Karpas-422 (cell line): ENCODE measurements at places on chromosomes 5 and 9. TPM values are rescaled to one million over a fixed set of nuclear protein-coding genes. Genes with fewer than 3 reads are reported as not detected.

The SH3TC2 gene
- total RNA-seq, result not detected in 2 replicates

The HSD17B4 gene
- total RNA-seq, result 57.6 and 127 TPM in 2 replicates

The SLC6A18 gene
- total RNA-seq, result not detected in 2 replicates

The GHR gene
- not detected in 2 replicates for total RNA-seq

The GCNT1 gene
- 10.8 and 13.1 TPM in 2 replicates for total RNA-seq

The RPP25L gene
- total RNA-seq, result 40.3 and 62.0 TPM in 2 replicates

The SELENOP gene
- total RNA-seq, result not detected in 2 replicates

The TTF1 gene
- total RNA-seq, result 7.0 and 10.2 TPM in 2 replicates

The ZNG1A gene
- 51.5 and 71.0 TPM in 2 replicates for total RNA-seq

The COL15A1 gene
- total RNA-seq, result 0.40 and 0.93 TPM in 2 replicates

The ANKRD18B gene
- total RNA-seq, result not detected in 2 replicates

- no peaks in the 10 kb centered on the region for H3K27me3 ChIP-seq
- H3K27ac ChIP-seq, result no peak overlapping the region
- no peak overlapping the region for H3K4me3 ChIP-seq
- no peaks in the 10 kb centered on the region for H3K4me1 ChIP-seq
- DNase-seq, result no peak
- no peaks in the 10 kb centered on the region for H3K36me3 ChIP-seq
Measured at GRCh38 chr5:142390334-142390733, 65.5 kb upstream of the SPRY4 start.

- DNase-seq, result no peak
- peaks cover 7% of the 10 kb centered on the region; the same call in 1 of the 2 replicates for H3K27me3 ChIP-seq
- H3K27ac ChIP-seq, result no peak overlapping the region
Measured at GRCh38 chr5:138752341-138752950, 779 bp upstream of the CTNNA1 start.

GRCh38 chr9:127761491-127761956 is 16.9 kb downstream of the SH2D3C start:
- no peak for DNase-seq
- no peak overlapping the region for H3K4me3 ChIP-seq
- H3K36me3 ChIP-seq, result no peaks in the 10 kb centered on the region
- no peaks in the 10 kb centered on the region for H3K27me3 ChIP-seq

DNA sequence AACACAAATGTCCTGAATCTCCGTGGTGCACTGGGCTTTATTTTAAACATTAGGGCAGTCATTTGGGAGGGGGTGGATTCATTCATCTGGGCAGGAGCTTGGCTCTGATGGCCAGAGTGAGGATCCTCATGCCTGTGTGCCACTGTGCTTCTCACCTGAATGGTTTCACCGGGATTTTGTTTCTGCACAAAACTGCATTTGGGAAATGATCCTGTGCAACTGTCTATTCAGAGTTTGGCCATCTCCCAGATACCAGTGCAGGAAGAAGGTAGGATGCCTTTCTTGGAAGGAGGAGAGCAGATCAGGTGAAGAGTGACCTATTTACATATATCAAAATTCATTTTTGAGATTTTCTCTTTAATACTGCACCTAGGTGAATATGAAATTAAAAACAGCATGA is 514.4 kb upstream of the SEMA6A start:
- H3K36me3 ChIP-seq, result no peaks in the 10 kb centered on the region
- H3K4me3 ChIP-seq, result no peak overlapping the region
- no peaks in the 10 kb centered on the region for H3K4me1 ChIP-seq
- no peaks in the 10 kb centered on the region for H3K27me3 ChIP-seq
- H3K27ac ChIP-seq, result no peak overlapping the region

GRCh38 chr5:176754376-176754973 is 55.9 kb upstream of the UNC5A start:
- H3K4me3 ChIP-seq, result no peak overlapping the region
- H3K27me3 ChIP-seq, result no peaks in the 10 kb centered on the region
- H3K4me1 ChIP-seq, result no peaks in the 10 kb centered on the region
- H3K36me3 ChIP-seq, result no peaks in the 10 kb centered on the region
- DNase-seq, result no peak

- no peaks in the 10 kb centered on the region for H3K27me3 ChIP-seq
- H3K4me3 ChIP-seq, result no peak overlapping the region
- no peaks in the 10 kb centered on the region for H3K4me1 ChIP-seq
- H3K27ac ChIP-seq, result no peak overlapping the region
Measured at GRCh38 chr9:22216730-22217172, 207.6 kb upstream of the CDKN2B start.

DNA sequence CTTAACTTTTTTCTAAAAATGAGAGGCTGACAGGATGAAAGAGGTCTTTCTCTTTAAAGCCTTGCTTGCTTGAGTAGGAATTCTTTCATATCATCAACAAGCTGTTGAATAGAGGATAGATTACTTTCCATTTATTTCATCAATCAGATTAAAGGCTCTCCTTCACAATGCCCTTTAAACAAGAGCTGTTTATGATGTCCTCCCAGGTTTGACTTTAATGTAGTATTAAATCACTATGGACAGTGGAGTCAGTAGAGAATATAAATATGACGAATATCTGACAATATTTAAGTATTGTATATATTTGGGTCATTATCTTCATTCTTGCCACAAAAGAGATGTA is 282.0 kb downstream of the ISL1 start:
- no peaks in the 10 kb centered on the region for H3K36me3 ChIP-seq
- no peak overlapping the region for H3K4me3 ChIP-seq
- H3K27me3 ChIP-seq, result no peaks in the 10 kb centered on the region
- H3K4me1 ChIP-seq, result no peaks in the 10 kb centered on the region
- DNase-seq, result no peak

DNA sequence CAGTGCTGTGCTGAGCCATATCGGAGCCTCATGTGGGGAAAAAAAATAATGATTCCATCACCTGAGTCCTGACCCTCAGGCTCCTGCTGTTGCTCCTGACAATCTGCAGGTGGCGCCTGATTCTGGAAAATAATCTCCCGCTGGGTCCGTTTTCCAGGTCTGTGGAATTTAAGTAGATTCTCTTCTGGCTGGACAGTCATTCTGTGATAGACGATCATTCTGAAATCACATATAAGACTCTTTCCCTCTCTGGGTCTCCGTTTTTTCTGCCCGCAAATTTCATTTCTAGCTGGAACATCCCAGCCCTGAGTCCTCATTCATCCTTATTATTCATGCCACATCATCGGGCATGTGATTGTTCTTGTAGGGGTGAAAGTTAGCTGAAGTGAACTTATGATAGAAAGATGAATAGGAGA is 22.1 kb upstream of the STXBP1 start:
- H3K4me1 ChIP-seq, result no peaks in the 10 kb centered on the region
- H3K4me3 ChIP-seq, result no peak overlapping the region
- no peak overlapping the region for H3K27ac ChIP-seq
- DNase-seq, result peak; percentile 56
- no peaks in the 10 kb centered on the region for H3K36me3 ChIP-seq
- H3K27me3 ChIP-seq, result no peaks in the 10 kb centered on the region

GRCh38 chr5:177296581-177296980 is 6.9 kb downstream of the RAB24 start:
- no peak for DNase-seq
- H3K4me3 ChIP-seq, result no peak overlapping the region
- H3K27me3 ChIP-seq, result no peaks in the 10 kb centered on the region
- peaks cover 61% of the 10 kb centered on the region for H3K4me1 ChIP-seq
- no peak overlapping the region for H3K27ac ChIP-seq

- H3K36me3 ChIP-seq, result no peaks in the 10 kb centered on the region
- no peak for DNase-seq
Measured at GRCh38 chr5:3659907-3660306, 64.3 kb downstream of the IRX1 start.

DNA sequence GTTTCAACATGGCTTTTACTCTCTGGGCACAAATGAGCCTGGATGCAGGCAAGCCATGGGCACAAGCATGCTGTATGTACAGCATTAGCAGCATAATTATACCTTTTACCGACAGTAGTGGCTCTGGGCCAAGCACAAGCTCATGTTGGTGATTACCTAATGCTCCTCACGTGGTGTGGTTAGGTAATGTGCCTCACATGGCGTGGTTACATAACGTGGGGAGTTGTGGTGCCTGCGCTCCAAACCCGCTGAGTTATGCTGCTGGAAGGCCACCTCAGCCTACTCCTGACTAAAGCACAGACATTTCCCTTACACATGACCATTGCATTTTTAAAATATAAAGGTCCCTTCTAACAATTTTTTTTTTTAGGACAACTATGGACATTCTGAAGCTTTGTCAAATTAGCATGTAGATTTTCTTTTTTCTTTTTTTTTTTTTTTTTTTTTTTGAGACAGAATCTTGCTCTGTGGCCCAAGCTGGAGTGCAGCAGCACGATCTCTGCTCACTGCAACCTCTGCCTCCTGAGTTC is 794.0 kb downstream of the EFNA5 start:
- peak; percentile 47 for DNase-seq
- H3K4me3 ChIP-seq, result no peak overlapping the region
- H3K36me3 ChIP-seq, result no peaks in the 10 kb centered on the region
- H3K4me1 ChIP-seq, result no peaks in the 10 kb centered on the region

- DNase-seq, result no peak
- H3K27ac ChIP-seq, result no peak overlapping the region
- no peaks in the 10 kb centered on the region for H3K4me1 ChIP-seq
- H3K36me3 ChIP-seq, result no peaks in the 10 kb centered on the region
- H3K4me3 ChIP-seq, result no peak overlapping the region
Measured at GRCh38 chr5:67623078-67623477, 426.5 kb upstream of the CD180 start.

GRCh38 chr9:15606643-15607472 is 54.0 kb downstream of the CCDC171 start:
- DNase-seq, result peak; percentile 87
- H3K27me3 ChIP-seq, result no peaks in the 10 kb centered on the region
- H3K36me3 ChIP-seq, result no peaks in the 10 kb centered on the region
- no peak overlapping the region for H3K27ac ChIP-seq

DNA sequence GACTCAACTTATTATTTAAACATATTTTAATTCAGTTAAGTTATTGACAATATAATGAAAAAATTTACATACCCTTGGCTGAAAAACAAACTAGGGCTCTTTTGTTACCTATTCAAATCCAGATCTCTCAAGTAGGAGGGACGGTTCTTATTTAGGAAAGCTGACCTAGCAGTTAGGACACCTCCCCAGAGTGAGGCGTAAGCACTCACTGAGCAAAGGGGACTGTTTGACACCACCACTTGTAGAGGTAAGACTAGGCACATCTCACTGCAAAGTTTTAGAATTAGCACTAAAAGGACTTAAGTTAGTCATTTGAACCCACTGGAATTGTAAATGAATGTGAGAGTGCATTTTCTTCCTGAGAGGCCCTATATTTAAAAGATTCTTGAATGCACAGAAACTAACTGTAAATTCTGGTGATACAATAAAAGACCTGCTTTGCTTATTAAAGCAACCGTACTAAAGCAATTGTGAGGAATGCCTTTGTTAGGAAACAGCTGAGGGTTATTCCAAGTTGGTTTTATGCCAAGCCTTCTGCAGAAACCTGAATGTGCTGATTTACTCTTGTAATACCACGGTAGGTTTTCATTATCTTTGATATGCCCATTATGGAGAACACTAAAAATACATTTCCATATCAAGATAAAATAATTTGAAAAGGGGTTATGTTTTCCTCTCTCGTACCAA is 16.2 kb downstream of the HACD4 start:
- DNase-seq, result no peak
- no peaks in the 10 kb centered on the region for H3K27me3 ChIP-seq
- H3K4me3 ChIP-seq, result no peak overlapping the region
- H3K4me1 ChIP-seq, result peaks cover 32% of the 10 kb centered on the region

- no peaks in the 10 kb centered on the region for H3K36me3 ChIP-seq
- no peaks in the 10 kb centered on the region for H3K4me1 ChIP-seq
- no peaks in the 10 kb centered on the region for H3K27me3 ChIP-seq
- no peak overlapping the region for H3K4me3 ChIP-seq
- no peak overlapping the region for H3K27ac ChIP-seq
Measured at GRCh38 chr9:115939065-115939765, 214.4 kb upstream of the PAPPA start.

DNA sequence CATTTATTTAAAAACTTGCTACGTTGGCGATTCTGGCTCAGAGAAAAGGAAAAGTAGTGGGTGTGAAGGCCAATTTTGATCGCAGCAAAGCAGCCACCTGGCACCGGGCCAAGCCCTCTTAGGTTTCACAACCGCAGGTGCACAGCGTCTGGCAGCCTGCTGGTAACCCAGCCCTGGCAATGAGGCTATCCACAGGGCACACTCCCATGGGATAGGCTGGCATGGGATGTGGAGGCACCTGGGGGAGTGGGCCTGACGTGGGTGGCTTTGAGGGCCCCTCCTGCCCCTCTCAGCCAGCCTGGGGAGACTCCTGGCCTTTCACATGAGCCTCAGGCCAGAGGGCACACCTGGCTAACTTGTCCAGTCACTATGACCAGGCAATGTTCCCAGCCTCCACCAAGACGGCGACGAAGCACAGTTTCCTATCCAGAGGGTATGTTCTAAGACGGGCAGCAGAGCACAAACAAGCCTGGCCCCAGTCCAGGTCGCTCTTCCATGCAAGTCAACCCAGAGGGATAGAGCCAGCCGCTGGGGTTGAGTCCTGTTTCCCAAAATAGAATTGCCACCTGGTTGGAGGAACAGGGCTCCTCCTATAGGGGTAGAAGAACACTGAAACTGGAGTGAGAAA is 19.0 kb downstream of the CMBL start:
- peak; percentile 84 for DNase-seq
- H3K4me1 ChIP-seq, result peaks cover 22% of the 10 kb centered on the region
- no peak overlapping the region for H3K27ac ChIP-seq
- no peaks in the 10 kb centered on the region for H3K27me3 ChIP-seq
- H3K36me3 ChIP-seq, result no peaks in the 10 kb centered on the region

DNA sequence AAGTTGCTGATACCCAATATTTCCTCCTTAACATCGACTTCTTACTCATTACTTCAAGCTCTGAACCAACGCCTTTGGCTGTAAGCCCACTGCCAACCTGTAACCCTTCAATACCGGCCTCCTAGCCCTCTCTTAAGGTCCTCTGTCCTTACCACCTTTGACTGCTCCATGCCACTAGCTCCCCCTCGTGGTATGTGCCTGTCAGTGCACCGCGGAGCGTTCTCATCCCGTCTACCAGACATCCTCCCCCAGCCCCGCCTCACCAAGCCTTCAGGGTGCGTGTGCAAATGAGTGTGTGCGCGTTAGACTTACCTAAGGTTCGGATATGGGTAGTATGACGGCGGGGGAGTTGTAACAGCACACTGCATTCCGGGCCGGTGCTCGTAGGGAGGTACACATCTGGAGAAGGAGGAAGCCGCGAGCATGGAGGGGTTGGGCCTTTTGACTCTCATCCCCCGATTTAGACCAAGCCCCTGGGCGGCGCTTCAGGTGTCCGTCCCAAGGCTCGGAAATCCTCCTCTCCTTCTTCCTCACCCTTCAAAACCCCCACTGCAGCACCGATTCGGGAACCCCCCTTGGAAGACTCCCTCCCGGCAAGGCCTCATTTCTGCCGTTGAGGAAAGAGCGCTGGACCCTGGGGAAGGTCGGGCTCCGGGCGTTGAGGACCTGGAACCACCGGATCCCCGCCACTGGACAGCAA is 2.8 kb upstream of the MYORG start:
- DNase-seq, result peak; percentile 97
- H3K4me3 ChIP-seq, result peak overlapping the region; percentile 68
- H3K4me1 ChIP-seq, result peaks cover 45% of the 10 kb centered on the region
- H3K27ac ChIP-seq, result 0 out of 2 replicates have a peak overlapping the region, but pooled peaks have one; percentile 13
- H3K27me3 ChIP-seq, result no peaks in the 10 kb centered on the region
